ENCODE measurements at places on chromosomes 3 and 15.

GRCh38 chr15:82300883-82301282, 38.3 kb downstream of the SAXO2 start:
- DNase-seq = no peak

- DNase-seq = no peak
These were observed 8.0 kb downstream of the HDDC3 start for GRCh38 chr15:90924375-90924774.

DNA sequence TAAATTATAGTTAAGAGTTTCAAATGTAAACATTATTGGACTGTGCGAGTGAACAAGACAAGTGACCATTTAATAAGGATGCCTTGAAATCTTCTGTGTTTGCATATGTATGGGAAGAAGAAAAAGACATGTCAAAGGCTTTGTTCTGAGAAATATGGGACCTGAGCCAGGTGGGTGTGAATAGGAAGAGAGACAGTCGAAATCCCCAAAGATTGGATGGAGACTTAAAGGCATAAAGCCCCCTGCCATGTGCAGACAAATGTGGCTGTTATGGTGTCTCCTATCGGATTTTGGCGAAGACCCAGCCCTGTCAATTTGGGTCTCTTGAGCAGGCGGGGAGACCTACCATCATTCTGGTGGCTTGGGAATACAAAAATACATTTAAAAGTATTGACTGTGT, 16.9 kb downstream of the FXR1 start:
- no peak for DNase-seq

DNA sequence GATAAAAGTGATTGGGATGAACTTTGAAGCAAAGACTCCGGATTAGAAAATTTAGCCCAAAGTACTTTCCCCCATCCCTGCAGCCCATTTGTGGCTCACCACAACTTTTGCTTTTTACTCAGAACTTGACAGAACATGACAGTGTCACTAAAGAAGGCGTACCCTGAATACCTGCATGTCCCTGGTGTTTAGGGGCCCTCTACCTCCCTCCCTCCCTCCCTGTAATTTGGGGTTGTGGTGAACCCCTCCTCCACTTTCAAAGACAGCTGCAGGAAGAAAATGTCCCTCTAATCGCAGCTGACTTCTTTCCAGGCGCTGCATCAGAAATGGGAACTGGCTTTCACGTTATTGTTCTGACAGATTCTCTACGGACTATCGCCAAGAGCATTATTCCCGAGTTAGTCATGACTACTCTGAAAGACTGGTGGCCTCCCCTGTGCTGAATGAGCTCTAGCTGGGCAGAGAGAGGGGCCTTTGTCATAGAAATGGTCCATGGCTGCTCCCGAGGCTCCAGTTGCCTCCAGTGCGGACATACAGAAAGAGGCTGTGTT, 93.2 kb upstream of the ARHGEF3 start:
- DNase-seq = no peak

- no peak for DNase-seq
These were observed 9.7 kb downstream of the COL8A1 start for GRCh38 chr3:99648101-99648500.
